ENCODE measurements at places on chromosomes 5 and 9. TPM values are rescaled to one million over a fixed set of nuclear protein-coding genes. Genes with fewer than 3 reads are reported as not detected.
A peak's percentile ranks its signal among the peaks of the same experiment; 100 is the strongest.

SPATA31E1 gene
- total RNA-seq = not detected

MEGF10 gene
- total RNA-seq = 2.1 TPM

CDO1 gene
- total RNA-seq = 20.5 TPM

GRCh38 chr5:74736759-74737158 is 30.2 kb downstream of the GFM2 start:
- DNase-seq = no peak

GRCh38 chr9:125513668-125514413 is 193.2 kb downstream of the MAPKAP1 start:
- no peak for DNase-seq

- peak; percentile 95 for DNase-seq
Measured at GRCh38 chr9:90921104-90921503, 119.5 kb downstream of the SYK start.

DNA sequence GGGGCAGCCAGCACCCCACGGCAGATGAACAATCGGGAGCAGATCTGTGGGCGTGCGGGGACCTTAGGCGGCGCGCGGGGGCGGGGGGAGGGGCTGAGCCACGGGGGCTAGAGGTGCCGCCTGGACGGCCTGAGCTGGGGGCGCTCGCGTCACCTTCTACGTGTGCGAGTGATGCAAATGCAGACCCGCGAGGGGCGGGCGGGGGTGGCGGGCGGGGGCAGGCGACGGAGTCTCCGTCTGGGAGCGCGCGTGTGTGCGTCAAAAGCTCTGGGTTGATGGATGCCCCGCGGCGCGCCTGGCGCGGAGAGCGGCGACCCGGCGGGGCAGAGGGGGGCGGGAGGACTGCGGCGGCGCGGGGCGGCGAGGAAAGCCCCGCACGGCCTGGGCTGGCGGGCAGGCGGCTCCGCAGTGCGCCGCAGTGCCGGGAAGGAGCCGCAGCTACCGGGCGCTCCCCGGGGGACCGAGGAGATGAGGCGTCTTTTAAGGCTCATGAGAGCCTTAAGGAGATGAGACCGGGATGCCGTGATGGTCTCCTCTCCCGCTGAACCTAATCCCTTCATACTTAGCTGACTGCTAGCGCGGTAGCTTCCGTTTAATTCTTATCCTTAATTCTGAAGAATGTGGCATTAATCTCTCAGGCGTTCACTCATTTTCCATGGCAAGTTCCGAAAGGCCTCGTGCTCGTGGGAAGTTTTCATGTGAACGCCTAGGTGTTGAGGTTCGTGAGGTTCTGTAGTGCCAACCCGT is 1.5 kb downstream of the SV2C start:
- no peak for DNase-seq

DNA sequence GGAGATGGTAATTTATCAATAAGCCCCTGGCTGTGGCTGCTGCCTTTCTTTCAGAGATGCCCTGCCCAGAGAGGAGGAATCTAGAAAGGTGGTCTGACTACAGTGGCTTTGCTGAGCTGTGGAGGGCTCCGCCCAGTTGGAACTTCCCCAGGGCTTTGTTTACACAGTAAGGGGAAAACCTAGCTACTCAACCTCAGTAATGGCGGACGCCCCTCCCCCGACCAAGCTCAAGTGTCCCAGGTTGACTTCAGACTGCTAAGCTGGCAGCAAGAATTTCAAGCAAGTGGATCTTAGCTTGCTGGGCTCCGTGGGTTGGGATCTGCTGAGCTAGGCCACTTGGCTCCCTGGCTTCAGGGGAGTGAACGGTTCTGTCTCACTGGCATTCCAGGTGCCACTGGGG is 865.4 kb upstream of the ACO1 start:
- no peak for DNase-seq

DNA sequence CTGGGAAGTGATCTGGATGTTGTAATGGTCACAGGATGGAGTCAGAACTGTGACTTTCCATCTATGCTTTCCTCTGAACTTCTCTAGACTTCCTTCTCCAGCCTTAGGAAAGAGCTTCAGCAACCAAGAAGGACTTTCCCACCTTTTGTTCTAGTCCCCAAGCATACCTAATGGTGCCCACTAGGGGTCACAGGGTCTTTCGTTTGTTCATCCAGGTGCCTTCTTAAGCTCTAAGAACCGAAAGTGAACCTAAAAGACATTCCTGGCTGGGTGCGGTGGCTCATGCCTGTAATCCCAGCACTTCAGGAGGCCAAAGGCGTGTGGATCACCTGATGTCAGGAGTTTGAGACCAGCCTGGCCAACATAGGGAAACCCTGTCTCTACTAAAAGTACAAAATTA is 1.8 kb upstream of the WNT8A start:
- DNase-seq = no peak

STRBP gene
- total RNA-seq = 14.4 TPM

- no peak for DNase-seq
Measured at GRCh38 chr9:38020151-38021076, 48.6 kb downstream of the SHB start.

NDST1 gene
- 42.1 TPM for total RNA-seq

DNA sequence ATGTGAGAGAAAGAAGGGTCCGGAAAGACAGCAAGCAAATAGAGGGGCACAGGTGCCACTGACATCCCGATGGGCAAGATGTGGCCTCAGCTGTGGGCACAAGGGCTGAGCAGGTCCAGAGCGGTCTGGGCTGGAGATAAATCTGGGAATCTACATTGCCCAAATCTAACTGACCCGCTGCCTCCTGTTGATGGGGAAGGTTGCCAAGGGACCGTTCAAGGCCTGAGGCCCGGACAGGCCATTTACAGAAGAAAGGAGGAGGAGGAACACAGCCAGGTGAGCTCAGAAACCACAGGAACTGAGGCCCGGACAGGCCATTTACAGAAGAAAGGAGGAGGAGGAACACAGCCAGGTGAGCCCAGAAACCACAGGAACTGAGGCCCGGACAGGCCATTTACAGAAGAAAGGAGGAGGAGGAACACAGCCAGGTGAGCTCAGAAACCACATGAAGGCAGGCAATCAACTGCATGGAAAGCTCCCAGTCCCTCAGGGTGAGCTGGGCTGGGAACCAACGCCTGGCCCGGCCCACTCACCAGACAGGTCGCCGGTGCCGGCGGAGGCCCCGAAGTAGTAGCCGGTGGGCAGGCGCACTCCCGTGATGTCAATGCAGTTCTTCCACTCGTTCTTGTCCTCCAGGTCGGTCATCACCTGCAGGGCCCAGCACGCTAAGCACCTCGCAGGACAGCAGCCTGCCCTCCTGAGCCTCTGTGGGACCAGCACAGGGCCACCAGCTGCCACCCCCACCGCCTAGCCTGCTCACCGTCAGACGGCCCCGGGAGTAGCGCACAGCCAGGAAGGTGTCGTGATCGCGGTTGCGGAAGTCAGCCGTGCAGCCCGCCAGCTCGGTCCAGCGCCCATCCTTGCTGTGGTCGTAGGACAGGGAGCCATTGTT is 14.6 kb downstream of the LMAN2 start:
- DNase-seq = no peak

DNA sequence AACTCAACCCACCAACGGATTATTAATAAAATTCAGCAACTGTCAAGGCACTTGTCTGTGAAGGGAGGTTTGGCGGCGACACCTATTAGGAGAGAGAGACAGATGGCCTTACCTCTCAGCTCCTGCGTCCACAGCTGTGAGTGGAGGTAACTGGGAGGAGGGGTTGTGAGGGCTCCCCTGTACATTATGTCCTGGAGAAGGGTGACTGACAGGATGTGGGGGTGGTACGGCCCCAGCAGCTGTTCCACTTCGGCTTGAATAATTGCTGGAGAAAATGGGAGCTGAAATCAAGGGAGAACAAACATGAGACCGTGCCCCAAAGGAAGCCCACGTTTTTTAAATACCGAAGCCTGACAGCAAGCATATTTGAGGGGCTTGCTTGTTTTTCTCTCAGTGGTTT is 353.5 kb upstream of the RFX3 start:
- DNase-seq = no peak

DNA sequence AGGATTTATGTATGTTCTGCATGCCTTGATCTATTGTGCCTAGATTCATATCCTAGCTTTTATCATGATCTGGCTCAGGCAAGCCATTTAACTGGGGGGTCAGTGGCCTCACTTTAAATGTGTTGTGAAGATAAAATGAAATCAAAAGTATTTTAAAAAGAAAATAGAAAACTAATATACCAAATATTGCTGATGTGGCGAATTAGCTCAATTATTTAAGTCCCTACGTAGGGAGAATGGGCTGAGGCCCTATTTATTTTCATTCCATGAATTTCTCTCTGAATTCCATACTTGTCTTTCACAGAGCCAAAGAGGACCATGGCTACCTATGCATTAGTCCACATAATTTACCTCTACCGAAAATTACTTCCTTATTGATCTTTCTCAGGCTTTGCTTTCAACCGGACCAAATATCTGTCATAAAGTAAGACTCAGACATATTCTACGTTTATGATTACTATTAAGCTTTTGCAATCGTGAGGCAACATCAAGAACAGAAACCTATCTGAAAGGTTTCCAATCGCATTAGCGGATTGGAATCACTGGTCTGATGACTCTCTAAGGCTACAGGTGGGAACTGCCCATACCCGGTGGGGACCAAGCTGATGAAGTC is 1.7 kb downstream of the MBLAC2 start:
- DNase-seq = no peak

GRCh38 chr5:20833081-20833627 is 845.2 kb upstream of the CDH18 start:
- DNase-seq = no peak

CCL27 gene
- total RNA-seq = not detected

DNA sequence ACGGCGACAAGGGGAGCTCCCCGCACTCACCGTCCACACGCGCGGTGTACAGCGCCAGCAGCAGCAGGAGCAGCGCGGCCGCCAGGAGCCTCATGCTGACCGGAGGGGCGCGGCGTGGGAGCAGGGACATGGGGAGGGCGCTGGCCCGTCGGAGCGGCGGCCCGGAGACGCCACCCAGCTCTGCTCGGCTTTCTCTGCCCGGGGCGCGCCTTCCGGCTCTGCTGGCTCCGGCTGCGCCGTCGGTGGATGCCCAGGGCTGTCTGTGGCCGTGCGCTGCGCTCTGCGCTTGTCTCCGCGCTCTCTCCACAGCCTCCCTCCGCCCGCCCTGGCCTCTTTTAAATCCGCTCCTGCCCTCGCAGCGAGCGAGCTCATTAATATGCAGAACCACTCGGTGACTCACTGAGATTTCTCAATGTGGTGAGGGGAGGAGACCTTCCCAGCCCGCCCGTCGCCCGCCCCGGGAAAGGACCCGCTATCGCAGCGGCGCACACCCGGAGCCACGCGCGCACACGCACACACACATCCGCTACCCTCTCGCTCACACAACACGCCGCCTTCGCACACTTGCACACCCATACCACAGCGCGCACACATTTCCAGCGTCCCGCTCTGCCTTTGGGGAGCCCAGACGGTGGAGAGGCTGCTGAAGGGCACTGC is at the start of gene CXCL14:
Gene CXCL14 (minus strand): TSS at position 307 of the 657 bp plus-strand sequence. CDS start 213 bp downstream, at position 94.
- DNase-seq = no peak

SPIN1 gene
- 102 TPM for total RNA-seq

DNA sequence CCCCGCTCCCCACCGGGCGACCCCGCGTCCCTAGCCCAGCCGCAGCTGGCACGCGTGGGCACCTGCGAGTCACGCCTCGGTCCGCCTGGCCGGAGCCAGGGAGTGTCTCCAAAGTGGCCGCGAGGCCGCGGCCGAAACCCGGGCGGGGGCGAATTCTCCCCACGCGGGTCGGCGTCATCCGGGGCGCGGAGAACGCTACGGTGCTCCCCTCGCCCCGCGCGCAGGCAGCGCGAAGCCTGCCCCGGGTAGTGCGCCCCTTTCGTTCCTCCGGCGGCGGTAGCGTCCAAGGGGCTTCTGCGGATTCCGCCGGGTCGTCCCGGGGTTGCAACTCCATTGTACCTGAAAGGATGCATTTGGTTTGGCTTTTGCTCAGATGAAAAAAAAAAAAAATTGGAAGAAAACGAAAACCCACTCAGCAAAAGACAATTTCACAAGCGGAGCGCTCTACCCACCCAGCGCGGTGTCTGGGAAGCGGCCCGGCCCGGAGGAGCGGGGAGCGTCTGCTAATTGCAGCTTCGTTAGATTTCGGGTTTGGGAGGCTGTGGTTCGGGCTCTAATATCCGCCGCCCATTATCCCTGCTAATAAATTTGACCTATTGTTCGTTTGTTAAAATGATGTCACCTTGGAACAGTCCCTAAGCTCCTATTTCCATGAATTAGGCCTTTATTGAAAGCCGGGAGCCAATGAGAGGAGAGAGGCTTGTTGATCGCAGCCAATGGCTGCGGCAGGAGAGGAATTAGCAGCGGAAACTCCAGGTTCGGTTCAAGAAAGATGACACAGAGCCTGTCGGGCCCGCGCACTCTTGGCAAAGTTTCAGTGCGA is at the start of gene TLX3:
Gene TLX3 (plus strand): TSS at position 796 of the 823 bp plus-strand sequence. CDS start 118 bp downstream, outside the sequence.
- no peak for DNase-seq

Measured in sigmoid colon (tissue), 7 donors.